ENCODE measurements at places on chromosomes 11 and 22. TPM values are rescaled to one million over a fixed set of nuclear protein-coding genes. Genes with fewer than 3 reads are reported as not detected.

MUC5B gene
- 0.12 TPM for polyA plus RNA-seq

SGSM1 gene
- polyA plus RNA-seq: 2.7 TPM

MPPED1 gene
- 1.2 TPM for polyA plus RNA-seq

DNA sequence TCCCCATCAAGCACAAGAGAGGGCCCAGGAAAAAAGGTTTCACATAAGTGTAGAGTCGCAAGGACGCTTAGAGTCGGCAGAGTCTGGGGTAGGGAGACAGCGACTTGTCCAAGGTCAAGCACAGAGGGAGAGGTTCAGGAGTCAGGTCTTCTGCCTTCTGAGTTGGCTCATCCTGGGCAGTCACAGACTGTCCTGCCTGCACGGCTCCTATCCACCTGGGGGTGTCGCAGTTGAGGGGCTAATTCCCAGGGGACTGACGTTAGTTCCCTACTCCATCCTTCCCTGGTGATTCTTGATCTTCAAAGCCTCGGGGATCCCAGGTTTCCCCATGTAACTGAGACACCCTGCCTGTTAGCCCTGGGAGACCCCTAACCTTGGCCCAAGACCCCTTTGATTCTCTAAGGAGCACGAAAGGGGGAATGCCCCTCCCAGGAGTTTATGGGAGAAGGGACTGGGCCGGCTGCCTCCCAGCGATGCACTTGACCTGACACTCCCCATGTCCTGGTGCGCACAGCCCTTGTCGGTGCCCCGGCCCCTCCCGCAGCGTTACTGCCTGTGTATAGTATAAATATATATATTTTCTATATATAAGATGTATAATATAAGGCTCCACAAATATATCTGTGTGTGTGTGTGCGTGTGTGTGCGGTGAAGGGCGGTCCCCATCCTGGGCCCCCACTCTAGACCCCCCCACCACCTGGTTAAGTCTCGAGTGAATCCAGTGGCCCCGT lies 14.7 kb upstream of the TAB1 start:
- DNase-seq: no peak

- no peak for DNase-seq
Observed at GRCh38 chr11:95121698-95122097, 32.1 kb downstream of the ENDOD1 start.

DNA sequence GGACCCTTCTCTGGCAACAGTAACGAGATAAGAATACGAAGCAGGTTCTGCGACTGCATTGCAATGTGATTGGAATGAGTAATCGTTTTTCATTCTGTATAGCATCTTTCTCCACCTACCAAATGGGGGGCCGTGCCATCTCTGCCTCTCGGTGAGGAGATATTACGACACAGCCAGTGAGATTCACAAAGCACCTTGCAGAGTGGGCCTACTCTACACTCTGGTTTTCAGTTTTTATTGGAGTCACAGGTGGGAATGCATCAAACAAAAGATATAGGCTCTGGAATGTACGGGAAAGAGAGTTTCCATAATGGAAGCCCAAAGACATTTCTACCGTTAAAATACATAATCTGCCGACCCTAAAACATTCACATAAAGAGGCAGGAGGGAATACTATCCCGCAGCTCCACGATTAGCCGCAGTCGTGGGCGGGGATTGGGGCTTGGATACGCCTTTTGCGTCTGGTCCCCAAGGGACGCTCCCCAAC lies 423 bp upstream of the RTN3 start:
- DNase-seq: no peak
